ENCODE measurements at places on chromosomes 5 and 9.

DNA sequence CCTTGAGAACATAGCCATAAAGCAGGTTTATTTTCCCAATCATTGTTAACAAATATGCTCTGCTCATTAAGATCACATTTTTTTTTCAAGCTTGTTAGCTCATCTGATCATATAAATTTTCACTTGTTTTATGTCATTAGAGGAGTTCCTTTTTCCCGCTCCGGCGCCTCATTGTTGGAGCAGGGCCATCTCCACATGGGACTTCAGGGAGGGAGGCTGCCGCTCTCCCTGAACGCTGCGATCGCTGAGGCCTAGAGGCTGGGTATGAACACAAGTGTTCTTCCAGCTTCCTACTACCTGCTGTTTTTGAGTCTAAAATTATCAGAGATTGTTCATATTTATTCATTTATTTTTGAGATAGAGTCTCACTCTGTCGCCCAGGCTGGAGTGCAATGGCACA is 246.9 kb downstream of the MPDZ start:
- DNase-seq = no peak

DNA sequence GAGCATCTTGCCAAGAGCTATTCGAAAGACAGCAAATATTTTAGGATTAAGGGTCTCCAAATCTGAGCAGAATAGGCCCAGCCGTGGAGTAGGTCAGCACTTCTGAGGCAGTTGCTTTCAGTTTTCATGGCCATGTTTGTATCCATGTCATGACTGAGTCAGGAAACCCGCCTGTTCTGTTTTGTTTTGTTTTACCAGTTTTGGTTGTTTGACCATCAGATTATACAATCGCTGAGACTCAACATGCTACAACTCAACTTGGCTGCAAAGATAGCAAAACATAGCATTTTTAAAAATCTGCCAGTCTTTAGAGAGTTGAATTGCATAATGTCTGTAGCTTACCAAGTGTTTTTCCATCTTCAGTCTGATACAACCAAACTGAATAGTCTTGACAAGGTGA is 185.1 kb upstream of the ZNF462 start:
- DNase-seq = no peak

DNA sequence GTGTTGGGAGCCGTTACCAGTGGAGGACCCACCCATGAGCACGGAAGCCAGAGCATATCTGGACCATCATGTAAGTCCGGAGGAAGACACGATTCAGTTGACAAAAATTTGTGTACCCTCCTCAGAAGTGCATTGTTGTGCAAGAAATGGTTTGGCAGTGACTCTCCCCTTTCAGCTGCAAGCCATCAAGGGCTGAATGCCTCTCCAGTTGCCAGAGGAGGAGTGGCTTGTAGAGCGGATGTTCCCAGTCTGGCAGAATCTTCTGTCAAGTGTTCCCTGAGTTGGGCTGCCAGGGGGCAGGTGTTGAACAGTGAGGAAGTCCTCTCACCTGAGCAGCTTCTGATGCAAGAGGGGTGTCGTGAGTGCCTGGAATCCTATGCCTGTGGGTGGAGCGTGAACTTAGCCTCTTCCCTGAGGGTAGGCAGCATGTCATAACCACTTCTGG is 27.6 kb upstream of the CDKN2AIPNL start:
- no peak for DNase-seq

DNA sequence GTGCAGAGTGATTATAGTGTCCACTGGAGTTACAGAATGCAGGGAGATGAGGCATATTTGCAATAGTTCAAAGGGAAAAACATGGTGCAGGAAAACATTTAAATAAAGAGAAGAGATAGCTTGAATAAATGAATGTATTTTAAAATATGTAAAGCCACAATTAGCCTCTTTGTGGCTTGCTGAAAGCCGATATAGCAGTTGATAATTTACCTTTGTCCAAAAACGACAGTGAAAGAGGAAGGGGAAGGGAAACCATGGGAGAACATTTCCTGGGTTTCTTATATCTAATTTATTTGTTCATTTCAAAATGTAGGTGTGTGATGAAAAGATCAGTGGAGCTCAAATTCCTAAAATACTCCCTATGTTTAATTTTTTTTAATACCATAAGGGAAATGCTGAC is 156.1 kb downstream of the DENND1A start:
- DNase-seq = no peak

DNA sequence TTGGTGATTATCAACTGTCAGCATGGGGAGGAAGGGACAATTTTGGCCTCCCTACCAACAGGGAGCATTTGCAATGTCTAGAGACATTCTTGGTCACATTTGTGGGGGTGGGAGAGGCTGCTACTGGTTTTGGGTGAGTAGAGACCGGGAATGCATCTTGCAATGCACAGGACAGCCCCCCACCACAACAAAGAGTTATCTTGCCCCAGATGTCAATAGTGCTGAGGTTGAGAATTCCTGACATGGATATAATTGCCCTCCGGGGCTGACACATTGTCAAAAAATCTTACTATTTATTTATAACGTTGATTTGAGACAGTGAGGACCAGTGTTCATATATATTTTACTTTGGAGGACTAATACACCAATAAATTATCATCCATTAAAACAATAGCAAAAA is 316.1 kb downstream of the PSAT1 start:
- no peak for DNase-seq
